ENCODE measurements at places on chromosomes 6 and 20.

DNA sequence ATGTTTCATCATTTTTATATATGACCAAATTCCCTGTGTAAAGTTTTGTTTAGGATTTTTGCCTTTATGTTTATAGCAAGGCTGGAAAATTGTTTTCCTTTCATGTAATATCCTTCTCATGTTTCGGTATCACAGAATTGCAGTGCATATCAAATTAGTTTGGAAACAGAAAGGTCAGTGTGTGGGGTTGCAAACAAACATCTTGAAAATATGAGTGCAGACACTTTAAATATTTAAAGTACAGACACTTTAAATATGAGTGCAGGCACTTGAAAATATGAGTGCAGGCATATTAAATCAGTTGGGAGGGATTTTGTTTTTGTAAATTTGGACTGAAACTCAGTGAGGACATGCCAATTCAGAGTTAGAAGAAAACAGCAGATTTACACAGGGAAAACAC lies 6.5 kb downstream of the SLPI start:
- DNase-seq: no peak

DNA sequence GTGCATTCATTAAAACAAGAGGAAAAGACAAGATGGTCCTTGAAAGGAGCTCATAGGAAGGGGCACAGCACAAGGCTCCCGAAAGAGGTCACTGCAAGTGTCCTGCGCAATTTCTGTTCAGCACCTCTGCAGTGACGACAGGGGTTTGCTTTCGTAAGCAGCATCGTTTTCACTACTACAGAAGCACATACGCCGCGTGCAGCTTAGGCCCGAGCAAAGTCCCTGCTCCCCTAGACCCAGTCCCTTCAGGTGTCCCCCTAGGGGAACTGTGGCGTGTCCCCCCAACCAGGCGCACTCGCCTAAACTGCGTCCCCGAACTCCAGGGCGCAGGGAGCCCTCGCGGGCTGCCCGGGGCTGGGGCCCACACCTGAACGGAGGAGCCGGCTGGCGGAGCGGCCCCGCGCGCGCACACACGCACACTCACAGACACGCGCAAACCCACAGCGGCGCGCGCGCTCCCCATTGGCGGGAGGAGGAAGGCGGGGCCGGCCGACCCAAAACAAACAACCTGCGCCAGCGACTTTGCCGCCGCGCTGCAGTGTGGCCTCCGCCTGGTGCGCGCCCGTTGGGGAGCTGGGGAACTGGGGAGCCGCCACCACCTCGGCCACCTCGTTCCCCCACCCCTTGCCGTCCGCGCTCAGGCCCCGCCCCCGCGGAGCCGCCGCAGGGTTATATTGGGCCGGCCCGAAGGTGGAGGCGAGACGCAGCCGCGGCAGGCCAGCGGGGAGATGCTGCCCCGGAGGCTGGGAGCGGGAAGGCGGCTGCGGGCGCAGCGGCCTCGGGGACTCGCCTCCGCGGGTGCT lies at the start of gene FOXQ1:
Gene FOXQ1, plus strand, starts transcription at position 699 of the 803 bp plus-strand sequence. CDS start 607 bp downstream, outside the sequence.
- no peak for DNase-seq

DNA sequence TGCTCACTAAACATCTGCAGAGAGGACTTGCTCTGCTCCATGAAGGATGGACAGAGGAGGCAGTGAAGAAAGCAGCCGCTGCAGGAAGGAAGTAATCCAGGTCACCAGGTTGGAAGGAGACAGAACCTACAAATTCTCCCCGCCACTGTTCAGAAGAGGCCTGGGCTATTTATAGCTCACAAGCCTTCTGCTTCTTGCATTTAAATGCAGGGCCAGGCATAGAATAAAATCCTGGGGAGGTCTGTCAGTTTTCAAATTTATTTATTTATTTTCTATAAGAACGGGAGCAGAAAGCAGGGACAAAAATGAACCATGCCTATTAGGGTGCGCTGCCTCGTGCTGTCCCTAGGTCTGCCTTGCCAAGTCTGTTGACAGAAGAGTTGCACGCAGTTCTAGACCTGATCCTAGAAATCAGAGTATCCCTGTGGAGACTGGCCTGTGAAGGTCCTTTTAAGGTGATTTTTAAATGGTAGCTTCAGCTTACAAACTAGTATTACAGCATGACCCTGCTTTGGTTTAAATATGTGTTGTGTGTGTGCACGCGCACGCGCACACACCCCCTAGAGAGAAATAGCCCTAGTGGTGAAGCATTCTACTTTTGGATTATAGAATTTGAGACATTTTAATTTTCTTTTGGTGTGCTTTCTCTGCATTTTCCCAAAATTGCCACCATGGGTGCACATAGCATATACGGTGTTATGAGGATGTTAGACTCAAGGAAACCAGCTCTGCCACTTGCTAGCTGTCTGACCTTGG lies 19.5 kb downstream of the RIMS4 start:
- DNase-seq: no peak

DNA sequence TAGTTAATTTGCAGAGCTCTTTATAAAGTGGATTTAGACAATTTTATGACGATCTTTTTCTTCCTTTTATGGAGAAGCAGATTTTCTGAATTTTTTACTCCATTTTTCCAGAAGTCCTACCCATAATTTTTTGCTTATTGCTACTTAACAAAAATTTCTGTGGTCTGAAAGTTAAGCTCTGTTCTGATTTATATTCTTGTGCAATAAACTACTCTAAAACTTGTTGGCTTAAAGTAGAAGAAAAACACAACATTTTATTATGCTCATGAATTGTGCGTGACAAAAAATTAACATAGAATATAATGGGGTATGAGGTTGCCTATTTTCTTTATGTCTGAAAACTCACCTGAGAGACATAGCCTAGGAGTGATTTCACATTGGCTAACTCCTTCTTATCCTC lies 2.6 kb downstream of the DEFB113 start:
- no peak for DNase-seq

DNA sequence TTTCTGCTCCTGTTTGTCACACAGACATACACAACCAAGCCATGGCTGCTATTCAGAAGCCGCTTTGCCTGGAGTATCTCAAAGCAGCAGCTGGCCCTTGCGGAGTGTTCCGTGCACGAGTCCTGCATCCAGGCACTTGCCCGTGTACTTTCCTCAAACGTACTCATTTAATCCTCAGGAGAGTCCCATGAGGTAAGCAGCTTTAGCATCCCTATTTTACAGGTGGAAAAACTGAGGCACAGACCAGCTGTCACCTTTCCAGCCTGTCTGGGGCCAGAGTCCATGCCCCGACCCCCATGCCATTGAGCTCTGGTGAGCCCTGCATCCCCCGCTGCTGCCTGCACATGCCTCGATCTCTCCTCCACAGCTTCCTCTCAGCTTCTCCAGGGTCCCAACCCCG lies 130.0 kb downstream of the ERMARD start:
- DNase-seq: no peak

DNA sequence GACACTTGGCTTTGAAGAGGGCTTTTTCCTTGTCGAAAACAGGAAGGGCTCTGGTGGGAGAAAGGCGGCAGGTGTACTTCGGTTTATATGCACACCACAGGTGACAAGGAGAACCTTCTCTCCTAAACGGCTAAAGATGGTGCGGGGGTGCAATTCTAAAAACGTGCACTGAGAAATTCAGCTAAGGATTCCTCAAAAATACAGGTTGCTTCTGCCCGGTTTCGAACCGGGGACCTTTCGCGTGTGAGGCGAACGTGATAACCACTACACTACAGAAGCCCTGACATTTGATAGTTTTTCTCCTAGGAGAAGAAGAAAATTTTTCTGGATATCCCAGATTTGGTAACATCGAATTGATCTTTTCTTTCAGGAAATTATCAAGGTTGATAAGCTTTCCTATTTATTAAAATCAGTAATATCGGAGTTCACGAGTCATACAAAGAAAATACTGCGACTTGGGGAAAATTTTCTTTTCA lies 32.0 kb downstream of the POM121L2 start:
- DNase-seq: no peak

DNA sequence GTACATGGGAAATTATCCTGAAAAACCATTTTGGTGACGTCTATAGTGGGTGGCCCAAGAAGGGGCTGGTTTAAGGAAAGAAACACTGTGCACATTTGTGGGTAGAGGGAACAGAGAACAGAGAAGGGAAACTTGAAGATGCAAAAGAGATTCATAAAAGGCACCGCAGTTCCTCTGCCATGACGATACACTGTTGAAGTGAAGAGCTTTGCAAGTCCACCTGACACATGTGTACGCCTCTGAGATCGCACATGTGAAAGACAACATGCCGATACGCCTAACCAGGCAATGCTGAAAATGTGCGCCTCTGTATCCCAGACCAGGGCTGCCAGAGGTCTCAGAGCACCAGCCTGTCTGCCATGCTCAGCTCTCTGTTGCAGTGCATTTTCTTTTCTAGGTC lies 180.9 kb downstream of the KIF16B start:
- DNase-seq: no peak

DNA sequence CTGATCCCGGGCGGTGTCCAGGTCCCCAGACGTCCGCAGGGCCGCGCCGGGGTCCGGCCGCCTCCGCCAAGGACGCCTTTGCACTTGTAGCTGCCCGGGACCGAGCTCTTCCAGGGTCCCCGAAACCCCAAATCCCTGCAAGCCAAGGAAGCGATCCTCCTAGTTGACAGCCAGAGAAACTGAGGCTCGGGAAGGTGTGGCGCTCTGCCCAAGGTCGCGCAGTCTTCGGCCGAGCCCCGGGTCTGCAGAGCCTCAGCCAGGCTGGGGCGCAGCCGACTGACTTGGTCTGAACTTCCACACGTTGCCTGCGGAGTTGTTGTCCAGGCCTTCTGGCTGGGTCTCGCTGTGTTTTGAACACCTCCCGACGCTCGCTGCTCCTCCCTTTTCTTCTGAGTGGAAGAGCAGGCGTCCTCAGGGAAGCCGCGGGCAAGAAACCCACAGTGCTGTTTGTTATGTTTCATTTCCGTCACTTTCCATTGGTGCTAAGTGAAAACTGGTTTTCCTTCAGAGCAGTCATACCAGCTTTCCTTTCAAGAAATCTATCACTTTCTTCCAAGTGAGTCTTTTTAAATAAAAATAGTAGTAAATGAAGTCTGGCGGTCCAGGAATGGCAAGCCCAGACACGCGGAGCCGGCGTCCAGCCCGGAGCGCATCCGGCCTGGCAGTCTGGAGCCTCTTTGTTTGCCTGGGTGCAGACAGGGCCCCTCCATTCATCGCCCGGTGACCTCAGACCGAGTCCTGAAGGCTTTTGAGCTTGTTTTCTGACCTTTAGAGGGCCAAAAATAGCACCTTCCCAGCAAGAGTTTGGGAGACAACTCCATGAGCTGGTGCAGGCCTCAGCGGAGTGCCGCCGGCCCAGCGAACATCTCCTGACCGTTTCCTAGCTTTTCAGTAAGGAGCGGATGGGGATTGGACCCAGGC lies 698 bp downstream of the FAM210B start:
- DNase-seq: peak; percentile 26

GRCh38 chr20:12047838-12048432 lies 130.2 kb downstream of the BTBD3 start:
- no peak for DNase-seq

- DNase-seq: no peak
Measured at GRCh38 chr6:37566111-37566949, 66.6 kb upstream of the CCDC167 start.

- no peak for DNase-seq
Measured at GRCh38 chr20:42110301-42110700, 492.1 kb upstream of the CHD6 start.

DNA sequence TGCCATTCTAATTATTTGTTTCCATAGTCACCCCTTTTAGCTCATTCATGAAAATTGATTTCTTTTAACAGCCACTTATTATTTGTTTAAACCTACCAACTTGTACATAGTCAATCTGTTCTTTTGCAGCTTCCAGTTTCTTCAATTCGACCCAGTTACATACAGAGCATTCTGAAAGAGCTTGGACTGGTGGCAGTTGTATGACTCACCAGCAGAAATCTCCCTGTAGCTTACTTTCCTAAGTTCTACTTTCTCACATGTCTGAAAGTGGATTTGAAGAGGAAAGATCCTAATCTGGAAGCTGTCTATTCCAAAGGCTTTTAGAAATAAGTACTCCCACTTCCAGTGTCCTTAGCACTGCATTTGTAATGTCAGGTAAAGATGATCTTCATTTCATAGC lies 447.9 kb downstream of the HTR1B start:
- DNase-seq: no peak

DNA sequence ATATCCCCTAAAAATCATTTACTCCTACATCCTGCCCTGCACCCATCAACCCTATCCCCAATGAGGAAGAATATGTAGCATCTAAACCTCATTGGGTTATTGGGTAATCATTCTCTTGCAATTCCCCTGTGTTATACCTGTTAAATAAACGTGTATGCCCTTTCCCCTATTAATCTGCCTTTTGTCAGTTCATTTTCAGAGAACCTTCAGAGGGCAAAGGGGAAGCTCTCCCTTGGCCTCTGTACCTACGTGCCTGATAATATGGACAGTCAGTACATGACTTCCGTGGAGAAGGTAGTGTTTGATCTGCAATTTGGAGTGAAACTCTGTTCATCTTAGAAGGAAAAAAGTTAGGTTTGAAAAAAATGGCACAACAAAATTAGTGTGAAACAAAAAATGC lies 173.5 kb upstream of the RUNX2 start:
- no peak for DNase-seq

DNA sequence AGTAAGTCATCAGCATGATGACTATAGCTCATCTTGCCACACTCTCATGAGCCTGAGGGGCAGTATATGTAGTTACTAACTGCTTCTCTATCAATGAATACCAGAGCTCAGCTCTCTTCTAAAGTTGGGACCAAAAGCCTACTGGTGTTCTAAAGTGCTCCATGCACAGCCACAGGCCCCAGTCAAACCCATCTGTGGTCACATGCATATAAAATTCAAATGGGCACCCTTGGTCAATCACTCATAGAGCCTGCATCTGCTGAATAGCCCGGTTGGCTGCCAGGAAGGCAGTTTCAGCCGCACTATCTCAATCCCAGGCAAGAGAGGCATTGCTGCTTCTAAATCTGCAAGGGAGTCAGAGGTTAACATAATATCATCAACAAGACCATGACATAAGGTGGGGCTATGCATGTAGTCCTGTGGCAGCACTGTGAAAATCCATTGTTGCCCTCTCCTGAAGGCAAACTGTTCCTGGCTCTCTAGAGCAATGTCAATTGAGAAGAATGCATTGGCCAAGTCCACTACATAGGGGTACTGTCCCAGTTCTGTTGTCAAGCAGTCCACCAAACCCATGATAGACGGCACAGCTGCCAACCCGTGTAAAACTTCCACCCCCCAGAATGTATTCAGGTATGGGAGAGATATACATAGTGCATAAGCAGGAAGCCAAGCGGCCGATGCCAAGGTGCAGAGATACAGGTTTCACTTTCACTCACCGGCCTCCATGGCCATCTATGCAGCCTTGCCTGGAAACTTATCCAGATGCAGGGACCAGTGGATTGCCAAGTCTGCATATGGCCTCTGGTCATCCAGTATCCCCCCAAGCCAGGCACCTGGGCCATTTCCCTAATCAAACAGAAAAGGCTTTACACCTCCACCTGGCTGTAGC lies 76.2 kb downstream of the ALDH8A1 start:
- DNase-seq: no peak

Data from keratinocyte (primary cell).